ENCODE measurements at places on chromosomes 5 and 9.

GRCh38 chr9:2132484-2133082 lies 117.4 kb downstream of the SMARCA2 start:
- DNase-seq: no peak

DNA sequence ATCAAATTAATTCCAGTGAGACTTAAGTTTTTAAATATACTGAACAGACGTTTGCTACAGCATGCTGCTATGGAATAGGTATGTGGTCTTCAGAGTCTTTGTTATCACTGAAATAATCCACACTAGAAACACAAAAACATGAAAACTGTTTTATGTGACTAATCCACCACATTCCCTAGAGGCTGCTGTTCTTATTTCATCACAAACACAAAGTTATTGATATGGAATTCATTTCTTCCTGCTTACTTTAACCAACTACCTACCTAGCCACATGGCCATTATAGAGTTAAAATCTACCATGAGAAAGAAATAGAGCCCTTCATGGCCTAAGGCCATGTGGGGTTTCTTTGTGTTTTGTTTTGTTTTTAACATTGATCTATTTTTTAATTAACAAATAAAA lies 232.3 kb upstream of the PTGER4 start:
- no peak for DNase-seq

DNA sequence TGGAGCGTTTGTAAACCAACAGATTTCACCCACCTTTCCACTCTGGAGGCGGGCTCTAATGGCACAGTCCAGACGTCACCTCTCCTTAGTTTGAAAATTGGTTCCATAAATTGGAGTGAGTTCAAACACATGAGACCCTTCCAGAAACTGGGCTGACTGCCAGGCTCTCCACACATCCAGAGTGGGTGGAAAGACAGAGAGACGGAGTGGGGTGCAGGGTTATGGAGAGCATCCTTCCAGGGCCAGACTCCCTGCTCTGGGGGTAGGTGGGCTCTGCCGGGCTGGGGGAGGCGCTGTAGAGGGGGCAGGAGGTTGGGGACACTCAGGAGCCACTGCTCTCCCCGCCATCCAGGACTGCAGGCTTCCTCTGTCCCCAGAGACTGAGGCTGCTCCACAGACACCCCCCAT lies 104.7 kb upstream of the PHYKPL start:
- DNase-seq: no peak

GRCh38 chr9:124661271-124661670 lies 109.8 kb downstream of the NR6A1 start:
- DNase-seq: no peak

DNA sequence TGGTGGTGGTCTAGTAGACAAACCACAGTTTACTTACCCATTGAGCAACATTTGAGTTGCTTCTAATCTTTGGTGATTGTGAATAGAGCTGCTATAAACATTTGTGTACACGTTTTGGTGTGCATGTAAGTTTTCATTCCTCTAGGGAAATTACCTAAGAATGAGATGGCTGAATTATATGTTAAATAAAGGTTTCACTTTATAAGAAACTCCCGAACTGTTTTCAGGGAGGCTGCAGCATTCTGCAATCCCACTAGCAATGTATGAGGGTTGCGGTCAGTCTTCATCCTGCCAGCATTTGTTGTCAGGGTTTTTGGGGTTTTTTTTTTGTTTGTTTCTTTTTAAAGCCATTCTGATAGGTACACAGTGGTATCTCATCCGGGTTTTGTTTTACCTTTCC lies 45.7 kb upstream of the PPARGC1B start:
- no peak for DNase-seq

DNA sequence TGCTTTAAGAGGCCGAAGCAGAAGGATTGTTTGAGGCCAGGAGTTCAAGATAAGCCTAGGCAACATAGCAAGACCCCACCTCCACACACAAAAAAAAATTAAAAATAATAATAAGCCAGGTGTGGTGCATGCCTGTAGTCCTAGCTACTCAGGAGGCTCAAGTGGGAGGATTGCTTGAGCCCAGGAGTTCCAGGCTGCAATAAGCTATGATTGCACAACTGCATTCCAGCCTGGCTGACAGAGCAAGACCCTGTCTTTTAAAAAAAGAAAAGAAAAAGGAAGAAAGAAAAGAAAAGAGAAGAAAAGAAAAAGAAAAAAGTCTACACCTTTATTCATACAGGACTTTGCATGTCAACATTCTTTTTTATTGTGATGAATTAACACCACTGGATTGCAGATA lies 2125.8 kb downstream of the MAT2B start:
- DNase-seq: no peak

Measured in activated naive CD4-positive, alpha-beta T cell (primary cell).